CD4-positive, alpha-beta T cell treated with Interleukin-12 subunit alpha and Interleukin-12 subunit beta, for 1 hour (primary cell): ENCODE measurements at places on chromosomes 12 and 14.

- DNase-seq, result no peak
These were observed 54.9 kb upstream of the GPR68 start for GRCh38 chr14:91299121-91300115.

GRCh38 chr12:103956509-103957027 lies 9.1 kb upstream of the TDG start:
- no peak for DNase-seq

- DNase-seq, result no peak
These were observed 12.3 kb downstream of the TMEM117 start for GRCh38 chr12:43848226-43848507.

DNA sequence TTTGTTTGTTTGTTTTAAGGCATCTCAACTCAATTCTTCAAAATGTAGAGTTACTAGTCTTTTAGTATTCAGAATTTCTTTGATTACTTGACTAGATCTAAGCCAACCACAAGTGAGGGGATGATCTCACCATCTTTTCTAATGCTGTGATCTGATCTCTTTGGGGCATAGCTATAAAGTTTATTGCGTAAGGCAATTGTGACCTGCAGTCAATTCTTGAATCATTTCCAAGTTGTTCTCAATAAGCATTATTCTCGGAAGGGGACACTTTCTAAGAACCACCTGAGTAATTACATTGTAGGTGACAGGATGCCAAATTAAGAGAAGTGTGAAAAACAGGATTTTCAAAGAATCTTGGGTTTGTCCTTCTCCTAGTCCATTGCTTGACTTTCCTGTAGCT lies 13.1 kb downstream of the DACT1 start:
- no peak for DNase-seq

DNA sequence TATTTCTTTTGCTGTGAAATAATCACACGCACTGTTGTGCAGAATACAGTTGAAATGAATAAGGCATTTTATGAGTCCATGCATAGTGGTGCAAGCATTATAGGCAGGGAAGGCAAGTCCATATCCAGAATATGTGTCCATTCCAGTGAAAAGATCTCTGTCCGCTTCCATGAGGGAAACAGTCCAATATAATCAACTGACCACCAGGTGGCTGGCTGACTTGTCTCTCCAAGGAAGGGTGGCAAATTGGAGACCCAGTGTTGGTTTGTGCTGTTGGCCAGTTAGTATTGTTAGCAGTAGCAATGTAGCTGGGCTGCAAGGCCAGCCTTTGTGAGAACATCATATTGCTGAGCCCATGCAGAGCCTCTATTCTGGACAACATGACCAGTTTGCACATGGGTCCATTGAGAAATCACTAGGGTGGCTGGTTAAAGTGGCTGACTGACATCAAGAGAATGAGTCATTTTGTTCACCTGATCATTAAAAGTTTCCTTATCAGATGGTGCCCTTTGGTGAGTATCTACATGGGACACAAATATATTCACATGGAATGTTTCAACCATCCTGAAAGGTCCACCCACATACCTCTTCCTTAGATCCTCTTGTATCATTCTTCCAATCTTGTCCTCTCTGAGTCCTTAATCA lies 17.3 kb upstream of the YAF2 start:
- no peak for DNase-seq

- DNase-seq, result no peak
These were observed 39.4 kb upstream of the ANO4 start for GRCh38 chr12:100755186-100755585.

DNA sequence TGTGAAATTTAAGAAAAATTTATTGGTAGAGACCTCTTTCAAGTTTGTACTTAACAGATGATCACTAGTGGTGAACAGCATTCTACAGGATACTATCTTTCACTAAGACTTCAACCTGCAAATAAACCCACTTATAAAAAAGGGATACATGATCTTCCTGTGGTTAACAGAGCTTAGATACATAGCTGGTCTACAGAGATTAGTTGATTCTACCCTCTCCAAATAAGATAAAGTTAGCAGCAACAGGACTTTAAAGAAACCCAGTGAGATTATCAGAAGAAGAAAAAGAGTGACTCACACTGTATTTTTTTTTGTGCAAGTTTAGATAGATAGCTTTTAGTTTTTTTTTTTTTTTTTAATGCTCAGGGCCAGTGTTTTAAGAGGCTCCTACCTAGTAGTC lies 34.5 kb downstream of the USP44 start:
- DNase-seq, result no peak

DNA sequence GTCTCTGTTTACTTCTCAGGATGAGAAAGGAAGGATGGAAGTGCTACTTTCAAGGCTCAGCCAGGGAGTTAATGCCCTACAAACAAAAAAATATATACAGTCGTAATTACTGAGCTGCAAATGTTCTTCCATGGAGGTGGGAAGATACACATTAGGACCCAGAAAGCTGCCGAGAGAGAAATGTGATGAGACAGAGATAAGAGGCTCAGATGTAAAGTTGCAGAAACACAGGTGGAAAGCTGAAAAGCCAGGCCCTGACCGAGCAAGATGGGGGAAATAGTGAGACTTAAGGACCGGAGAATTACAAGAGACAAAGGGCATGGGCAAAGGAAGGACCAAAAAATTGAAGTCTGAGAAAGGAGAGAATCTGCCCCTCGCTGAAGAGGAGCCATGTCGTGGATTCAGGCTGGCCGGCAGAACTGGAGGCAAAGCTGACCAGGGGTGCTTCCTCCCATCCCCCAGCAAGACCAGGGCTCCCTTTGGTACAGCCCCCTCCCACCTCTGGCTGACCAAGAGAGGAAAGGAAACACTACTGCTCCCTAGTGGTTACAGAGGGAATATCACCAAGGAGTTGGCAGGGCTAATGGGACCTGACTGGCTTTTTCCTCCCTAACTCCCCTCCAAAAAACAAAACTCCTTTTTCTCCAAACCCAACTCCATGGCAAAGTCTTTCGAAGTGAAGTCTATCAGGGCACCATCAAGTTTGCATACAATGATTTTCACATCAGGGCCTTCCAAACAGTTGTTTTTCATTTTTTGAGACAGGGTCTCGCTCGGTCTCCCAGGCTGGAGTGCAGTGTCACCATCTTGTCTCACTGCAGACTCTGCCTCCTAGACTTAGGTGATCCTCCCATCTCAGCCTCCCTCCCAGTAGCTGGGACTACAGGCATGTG lies 12.1 kb downstream of the ZFHX2 start:
- peak; percentile 59 for DNase-seq

DNA sequence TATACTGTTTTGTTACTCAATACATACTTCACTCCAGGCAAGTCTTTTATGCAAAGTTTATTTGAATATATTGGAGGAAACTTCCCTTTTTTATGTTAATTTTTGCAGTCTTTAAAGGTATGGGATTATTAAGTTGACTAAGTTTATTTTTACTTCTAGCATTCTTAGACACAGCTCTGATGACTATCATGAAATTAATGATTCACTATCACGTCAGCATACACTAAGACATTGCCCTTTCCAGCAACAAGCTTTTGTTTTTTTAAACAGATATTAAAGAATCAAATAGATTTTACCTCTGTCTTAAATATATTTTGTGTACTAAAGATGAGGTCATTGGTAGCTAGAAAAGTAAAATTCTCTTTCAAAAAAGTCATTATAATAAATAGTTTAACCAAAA lies 52.1 kb downstream of the DERA start:
- DNase-seq, result no peak

DNA sequence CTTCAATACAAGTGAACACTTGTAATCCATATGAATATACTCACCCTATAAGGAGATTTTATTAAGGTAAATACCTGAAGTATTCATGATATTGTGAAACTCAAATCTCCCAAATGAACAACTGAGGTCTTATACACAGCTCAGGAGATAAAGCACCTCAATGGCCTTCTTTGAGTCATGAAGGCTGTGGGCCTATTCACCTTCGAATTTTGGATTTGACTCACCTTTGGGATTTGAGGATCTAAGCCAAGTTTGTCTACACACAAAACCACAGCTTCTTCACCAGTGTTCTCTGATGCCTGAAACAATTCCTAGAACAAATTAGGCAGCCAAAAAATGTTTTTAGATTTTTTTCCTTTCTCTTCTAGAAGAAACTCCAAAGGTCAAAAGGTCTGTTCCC lies 194.1 kb downstream of the NUAK1 start:
- no peak for DNase-seq

DNA sequence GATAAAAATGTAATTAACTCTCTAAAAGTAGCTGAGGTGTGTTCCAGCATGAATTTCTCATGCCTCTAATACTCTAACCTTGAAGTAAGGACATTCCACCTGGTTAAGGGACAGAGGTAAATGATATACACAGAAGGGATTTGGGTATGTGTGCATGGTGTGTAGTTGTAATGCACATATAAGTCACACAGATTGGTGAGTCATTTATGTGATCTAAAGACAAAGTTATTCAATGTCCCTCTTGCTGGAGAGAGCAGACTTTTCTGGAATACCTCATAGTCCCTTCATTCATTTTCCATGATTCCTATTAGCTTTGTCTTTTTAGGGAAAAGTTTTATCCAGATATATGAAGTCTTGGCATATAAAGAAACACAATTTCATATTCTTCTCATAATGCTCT lies 234.9 kb downstream of the SNAPC1 start:
- DNase-seq, result no peak

DNA sequence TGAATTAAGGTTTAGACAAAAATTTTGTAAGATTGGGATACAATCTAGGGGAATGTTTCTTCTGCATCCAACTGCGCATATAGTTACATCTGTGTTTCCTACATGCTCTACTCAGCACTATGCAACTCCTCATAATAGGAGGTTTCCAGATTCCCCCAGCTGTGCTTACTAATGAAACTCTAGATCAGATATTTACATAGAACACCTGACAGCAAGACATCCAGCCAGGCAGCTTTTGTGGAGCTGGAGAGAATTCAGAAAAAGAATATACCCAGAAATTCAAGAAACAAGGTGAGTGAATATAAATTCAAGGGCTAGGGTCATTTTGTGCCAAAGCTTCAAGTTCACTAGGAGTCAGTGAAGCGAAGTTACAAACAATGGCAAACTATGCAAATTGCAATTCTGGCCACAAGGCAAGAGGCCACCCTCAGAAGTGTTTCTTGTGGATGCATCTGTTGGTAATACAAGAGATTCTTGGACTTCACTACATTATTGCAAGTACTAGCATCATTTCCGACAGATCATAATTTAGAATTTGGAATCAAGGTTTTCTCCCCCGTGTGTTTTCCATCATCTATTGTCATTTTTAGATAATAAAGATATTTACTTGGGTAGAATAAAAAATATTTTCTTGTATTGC lies 341.2 kb upstream of the NAV3 start:
- no peak for DNase-seq

- no peak for DNase-seq
These were observed 43.4 kb upstream of the SCN8A start for GRCh38 chr12:51547606-51548005.

GRCh38 chr14:59484639-59485175 lies 390 bp downstream of the JKAMP start:
- DNase-seq, result no peak
